OCI-LY7 (cell line): ENCODE measurements at places on chromosomes 2 and 18.

DNA sequence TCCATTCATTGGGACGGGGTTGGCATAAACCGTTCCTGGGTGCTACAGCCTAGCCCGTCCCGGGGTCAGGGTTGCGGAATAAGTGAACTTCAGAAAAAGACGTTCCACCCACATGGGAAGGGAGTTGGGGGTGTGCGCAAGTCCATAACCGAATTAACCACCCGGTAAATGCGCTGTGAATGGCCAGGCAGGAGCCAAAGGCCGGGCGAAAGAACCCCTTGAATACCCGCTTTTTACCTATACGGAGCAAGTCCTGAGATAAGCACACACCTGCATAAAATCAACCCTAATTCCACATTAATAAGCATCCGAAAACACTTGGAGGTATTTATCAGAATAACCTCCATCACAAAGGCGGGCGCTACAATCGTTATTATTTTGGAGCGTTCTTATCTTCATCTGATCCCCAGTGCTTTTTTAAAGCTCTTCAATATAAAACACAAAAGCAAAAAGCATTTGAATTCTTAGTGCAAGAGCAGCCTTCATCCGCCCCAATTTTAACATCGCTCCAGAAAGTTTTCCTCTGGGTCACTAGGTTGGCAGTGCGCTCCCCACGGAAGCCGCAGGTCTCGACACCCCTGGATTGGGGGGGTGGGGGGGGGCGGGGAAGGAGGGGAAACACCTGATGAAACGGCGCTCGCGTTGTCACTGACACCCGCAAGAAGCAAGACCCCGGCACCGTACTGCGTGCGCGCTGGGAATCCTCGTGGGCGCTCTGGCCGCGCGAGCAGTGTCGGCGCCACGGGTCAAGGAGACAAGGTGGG lies 1.2 kb downstream of the SATB2 start:
- DNase-seq, result peak; percentile 19

GRCh38 chr2:215332872-215333595 lies 21.2 kb downstream of the ATIC start:
- DNase-seq, result no peak

DNA sequence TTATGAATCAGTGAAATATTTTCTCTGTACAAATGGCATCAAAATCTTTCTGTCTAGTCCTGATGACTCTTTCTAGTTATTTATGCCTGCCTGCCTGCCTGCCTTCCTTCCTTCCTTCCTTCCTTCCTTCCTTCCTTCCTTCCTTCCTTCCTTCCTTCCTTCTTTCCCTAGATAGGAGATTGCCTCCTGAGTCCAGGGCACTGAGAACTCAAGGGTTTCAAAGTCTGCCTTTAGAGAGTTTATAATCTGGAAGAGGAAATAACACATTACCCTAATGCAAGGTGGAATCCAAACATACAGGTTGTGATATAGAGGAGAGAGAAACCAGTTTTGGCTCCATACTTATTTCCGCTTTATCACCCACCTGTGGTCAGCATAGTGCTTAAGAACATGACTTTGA lies 98.1 kb upstream of the SERPINE2 start:
- no peak for DNase-seq

- DNase-seq, result no peak
These were observed 13.3 kb upstream of the ACTR2 start for GRCh38 chr2:65214361-65214760.

GRCh38 chr2:59585655-59586054 lies 967.8 kb downstream of the BCL11A start:
- DNase-seq, result no peak

DNA sequence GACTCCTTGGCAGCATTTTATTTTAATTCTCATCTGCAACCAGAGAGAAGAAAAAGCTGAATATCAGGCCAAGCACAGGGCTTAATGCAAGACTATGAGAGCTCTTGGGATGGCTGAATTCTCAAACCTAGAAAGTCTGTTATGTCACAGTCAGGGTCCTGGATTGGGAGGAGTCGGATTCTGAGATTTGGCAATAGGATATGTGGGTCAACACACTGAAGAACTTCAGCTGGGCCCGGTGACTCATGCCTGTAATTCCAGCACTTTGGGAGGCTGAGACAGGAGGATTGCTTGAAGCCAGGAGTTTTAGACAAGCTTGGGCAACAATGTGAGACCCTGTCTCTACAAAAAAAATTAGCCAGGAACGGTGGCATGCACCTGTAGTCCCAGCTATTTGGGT lies 102.4 kb downstream of the COL3A1 start:
- no peak for DNase-seq

DNA sequence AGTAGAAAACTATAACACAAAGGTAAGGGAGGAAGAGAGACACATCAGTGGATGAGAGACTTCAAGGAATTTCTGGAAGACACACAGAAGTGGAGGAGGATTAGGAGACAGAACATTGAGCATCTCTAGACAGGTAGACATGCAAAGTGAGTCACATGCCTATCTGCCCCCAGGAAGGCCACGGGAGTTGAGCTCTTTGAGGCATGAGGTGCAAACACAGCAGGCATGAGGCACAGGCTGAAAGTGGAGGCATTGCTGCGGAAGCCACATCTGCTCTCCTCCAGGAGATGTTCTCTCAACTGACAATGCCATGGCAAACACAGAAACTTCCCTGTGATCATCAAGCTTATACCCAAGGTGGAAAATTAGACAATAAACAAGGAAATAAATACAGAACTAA lies 481.6 kb upstream of the MYT1L start:
- DNase-seq, result no peak

DNA sequence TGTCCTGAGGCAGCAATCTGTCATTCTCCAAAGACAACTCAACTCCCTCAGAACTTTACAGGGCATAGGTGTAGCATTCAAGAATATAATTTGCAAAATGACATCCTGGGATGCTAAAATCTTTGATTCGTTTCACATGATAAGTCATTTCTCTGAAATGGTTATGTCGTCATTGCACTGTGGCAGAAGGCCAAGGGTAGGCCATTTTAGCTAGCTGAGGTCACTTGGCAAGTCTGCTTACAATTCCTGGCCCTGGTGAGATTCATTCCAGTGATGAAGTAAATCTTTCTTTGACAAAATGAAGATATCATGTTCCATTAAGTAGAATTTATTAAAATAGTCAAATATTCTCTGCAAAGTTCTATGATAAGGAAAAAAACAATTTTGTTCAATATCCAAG lies 1410.3 kb upstream of the LRRTM1 start:
- DNase-seq, result no peak

- no peak for DNase-seq
These were observed 83.5 kb downstream of the PRKCE start for GRCh38 chr2:45734952-45735351.

DNA sequence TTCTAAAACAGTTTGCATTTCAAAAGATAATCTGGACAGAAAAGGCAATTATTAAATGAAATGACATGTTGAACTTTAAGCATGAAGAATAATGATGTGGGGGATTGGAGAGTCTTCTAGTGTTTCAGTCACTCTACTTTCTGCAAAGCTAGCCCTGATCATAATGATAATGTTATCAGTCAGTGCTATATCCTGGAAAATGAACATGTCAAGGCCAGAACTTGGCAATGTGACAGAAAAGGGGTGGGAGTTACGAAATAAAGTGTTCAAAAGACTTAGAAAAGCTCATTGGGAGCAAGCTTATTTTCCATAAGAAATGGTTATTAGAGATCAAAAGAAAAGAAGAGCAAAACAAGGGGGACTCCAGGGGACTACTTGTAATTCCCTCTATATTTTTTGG lies 288.5 kb upstream of the SLC8A1 start:
- DNase-seq, result no peak

GRCh38 chr18:62521082-62521481 lies 1.7 kb upstream of the ZCCHC2 start:
- DNase-seq, result no peak

GRCh38 chr18:59033359-59033758 lies 106.3 kb upstream of the SEC11C start:
- DNase-seq, result no peak
